Activated CD8-positive, alpha-beta memory T cell treated with anti-CD3 and anti-CD28 coated beads, Interleukin-2, amount 10 ng/mL, durations not matched to agents 7 days and 5 days (primary cell): ENCODE measurements at places on chromosomes 16 and 17.

- no peak for DNase-seq
Observed at GRCh38 chr16:52492789-52493357, 54.1 kb downstream of the TOX3 start.

DNA sequence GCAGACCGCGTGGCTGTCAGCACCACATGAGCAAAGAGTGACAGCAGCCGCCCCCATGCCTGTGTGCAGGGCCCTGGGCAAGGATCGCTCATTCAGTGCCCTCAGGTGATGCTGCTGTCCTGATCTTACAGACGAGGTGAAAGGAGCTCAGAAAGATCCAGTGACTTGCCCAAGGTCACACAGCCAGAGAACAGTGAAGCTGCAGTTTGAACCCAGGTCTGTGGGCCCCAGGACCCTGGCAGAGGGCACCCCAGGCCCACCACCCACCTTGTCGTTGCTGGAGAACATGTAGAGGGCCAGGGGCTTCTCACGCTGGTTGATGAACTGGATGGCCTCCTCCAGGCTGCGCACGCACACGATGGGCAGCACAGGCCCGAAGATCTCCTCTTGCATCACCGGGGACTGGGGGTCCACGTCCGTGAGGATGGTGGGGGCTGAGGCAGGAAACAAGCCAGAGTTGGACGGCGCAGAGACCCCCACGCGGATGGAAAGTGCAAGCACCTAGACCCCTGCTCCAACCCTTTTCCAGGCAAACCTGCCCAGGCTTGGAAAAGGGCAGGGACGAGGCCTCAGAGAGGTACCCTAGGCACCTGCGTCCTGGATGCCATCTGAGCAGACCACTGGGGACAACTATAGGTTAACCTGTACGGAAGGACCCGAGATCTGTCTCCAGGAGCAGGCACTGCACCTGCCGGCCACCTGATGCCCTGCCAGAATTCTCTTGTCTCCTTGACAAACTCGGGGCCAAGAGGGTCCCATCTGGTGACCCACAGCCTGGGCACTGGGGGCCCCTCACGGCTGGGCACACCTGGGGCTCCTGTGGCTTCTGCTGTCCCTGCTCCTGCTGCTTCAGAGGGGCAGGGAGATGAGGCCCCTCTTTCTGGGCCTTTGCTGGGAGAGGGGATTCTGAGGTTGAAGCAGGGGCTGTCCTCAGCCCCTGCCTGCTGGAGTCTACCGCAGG, 8.6 kb downstream of the ALDH3A1 start:
- DNase-seq: no peak

DNA sequence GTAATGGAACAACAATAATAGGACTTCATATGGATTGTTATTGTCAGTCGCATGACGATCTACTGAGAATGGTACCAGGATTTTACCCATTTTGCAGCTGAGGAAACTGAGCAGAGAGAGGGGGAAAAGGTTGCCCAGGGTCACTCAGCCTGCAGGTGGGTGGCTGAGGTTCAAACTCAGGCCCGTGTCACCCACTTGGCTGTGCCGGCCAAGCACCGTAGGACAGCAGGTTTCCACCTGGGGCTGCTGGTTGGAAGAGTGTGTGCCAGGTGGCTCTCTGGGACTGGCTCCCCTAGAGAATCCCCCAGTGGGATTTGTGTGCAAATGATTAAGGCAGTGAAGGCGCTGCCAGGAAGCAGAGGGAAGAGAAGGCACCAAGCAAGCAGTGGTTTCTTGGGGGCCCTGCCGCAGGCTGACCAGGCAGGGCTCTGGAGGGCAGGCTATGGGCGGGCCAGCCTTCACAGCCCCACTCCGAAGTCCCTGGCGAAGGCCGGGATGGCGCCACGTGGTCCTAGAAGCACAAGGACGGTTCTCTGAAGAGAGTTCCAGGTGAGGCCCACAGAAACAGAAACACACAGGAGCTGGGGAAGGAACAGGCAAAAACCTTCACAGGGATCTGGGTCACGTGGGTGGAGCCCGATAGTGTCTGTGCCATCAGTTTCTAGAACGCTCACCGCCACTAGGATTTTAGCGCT, 163.5 kb downstream of the IRF8 start:
- no peak for DNase-seq

DNA sequence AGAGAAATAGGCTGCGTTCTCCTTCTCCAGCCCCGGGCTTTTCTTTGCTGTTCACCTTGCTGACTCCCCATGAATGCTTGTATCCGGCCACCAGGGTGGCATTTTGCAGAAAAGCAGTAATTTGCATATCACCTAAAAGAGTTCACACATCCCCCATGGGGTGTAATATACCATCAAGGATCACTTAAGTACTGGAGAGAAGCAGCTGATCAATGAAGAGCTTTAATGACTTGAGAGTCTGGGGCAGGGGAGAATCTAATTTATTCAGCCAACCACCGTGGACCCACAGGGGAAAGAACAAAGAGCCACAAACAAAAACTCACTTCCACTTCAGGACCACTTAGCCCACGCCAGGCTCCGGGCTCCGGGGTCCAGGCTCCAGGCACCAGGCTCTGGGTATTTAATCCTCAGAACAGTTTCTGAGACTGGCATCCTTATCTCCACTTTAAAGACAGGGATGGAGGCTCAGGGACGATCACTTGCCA, 33.9 kb upstream of the SEC14L1 start:
- DNase-seq: peak; percentile 59
